ENCODE measurements at places on chromosomes 12 and 14.

- DNase-seq = peak; percentile 34
Observed at GRCh38 chr12:51752234-51752889, 96.2 kb downstream of the FIGNL2 start.

DNA sequence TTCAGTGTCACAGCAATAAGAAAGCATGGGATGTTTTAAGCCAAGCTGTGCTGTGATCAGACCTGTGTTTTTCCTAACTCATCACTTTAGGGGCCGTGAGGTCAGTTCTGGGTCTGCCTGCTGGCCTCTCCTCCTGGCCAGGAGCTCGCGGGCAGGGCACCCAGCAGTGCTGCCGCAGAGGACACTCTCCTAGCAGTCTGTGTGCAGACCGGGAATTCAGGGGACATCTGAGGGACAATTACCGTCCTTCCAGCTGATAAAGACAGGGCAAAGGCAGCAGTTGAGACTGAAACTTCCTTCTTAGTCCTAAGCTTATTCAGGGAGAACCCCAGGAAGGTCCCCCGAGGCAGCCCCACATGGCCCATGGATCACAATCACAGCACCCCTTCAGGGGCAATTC, 89.6 kb downstream of the CHGA start:
- DNase-seq = no peak

DNA sequence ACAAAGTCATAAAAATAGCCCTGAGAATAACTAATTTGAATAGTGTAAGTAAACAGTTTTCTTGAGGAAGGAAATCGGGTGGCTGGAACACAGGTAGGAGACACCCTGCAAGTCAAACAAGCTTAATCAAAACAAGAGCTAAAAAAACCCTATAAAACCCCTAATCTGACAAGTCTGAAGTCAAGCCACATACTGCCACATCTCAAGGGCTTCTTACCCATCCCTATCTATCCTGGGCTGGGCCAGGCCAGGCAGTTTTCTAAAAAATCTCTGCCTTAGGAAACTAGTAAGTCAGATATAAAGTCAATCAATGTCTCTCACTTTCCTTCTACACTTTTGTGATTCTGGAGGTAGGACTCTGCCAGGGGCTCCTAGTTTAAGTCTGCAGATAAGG, 15.3 kb downstream of the UBE2N start:
- DNase-seq = no peak

DNA sequence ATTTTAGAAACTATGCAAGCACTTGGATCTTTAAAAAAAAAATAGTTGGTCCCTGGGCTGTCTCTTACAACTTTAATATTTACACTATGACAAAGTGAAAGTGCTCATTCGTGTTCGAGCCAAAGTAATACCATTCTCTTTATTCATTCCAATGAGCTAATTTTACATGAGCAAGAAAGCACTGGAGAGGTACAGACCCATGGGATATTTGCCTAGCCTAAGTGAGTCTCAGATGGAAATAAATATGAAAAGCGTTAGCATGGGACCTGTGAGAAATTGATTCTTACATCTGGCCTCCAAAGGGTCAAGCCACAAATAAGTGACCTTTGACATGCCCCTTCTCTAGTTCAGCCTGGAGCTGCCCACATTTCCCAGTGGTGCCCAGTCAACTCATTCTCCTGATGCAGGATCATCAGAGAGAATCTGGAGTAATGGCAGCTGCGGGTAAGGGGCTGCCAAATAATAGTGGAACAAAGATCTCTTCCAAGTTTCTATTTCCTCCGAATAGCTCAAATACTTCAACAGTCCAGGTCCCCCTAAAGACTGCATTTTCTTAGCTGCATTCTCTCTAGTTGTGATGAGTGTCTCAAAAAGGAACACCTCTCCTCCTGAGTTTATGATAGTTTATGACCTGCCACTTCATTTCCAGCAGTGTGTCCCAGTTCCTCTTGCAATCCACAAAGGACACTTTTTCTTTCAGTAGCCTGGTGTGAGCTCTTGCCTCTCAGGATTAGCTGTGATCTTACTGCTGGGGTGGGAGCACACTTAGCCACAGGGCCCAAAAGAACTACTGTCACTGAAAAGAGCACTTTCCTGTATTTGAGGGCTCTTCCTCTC, 208.2 kb downstream of the DAD1 start:
- DNase-seq = no peak

DNA sequence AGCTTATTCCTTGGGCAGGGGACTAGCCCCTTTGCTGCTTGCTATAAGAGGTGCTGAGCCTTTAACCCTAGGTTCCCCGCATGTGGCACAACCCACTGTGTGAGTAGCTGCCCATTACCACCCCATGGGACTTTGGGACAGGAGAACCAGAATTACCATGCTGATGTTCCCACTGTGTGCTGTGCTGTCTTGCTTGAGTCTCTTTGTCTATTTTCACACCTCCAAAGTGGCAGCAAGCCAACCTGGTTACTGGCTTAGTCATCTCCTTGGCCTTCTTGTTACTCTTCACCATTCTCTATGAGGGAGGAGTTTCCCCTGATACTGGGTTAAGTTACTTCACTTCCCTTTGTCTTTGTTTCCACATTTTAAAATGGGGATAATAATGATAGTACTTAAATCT, 73.4 kb upstream of the ETV6 start:
- peak; percentile 70 for DNase-seq

- no peak for DNase-seq
Observed at GRCh38 chr12:1576410-1577241, 17.8 kb downstream of the FBXL14 start.

- DNase-seq = no peak
Observed at GRCh38 chr14:59093902-59094301, 94.6 kb upstream of the DAAM1 start.

Data from RWPE1 (cell line).